ENCODE measurements at places on chromosomes 7 and 10.

- no peak for DNase-seq
These were observed 31.1 kb downstream of the ZC3HAV1 start for GRCh38 chr7:139078399-139078798.

DNA sequence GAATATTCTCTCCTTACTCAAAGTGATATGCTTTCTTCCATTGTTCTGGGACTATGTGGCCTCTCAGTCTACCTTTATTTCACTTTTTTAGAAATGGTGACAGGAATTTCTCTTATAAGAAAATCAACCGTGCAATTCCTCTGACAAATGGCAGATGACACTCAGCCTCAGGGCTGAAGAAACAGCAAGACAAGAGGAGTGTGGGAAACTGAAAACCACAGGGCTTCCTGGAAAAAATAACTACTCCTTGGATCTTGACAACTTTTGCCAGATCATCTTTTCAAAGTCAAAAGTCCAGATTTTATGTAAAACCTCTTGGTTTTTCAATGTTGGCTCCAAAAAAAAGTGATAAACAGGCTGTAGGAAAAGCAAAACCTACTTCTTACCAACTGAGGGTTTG, 121.5 kb downstream of the TYW1B start:
- no peak for DNase-seq

DNA sequence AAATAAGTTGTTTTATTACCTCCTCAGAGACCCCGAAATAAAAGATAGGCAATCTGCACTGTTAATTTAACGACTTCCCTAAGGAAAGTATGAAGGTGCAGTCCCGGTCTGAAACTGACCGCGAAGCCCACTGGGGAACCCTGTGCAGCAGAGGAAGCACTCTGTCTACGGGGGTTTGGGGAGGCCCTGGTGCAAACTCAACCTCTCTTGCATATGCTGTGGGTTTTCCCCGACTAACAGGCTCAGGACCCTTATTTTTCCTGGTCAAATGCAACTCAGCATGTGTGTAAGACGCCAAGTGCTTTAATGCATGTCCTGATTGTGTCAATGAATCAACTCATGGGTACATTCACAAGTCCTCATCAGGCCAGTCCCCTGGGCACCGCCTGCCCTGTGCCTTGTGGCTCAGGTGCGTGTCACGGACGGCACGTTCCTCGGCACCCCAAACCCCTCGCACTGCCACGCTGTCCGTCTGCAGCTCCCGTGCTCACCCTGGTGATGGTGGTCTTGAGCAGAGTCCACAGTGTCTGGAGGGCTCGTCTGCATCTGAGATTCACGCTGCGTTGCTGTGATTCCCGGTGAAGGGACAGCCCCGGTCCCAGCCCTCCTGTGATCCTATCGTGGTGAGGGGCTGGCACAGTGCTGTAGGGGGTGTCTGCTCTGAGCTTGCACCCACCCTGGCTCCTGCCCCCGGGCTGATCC, 33.8 kb downstream of the JAKMIP3 start:
- DNase-seq = no peak

DNA sequence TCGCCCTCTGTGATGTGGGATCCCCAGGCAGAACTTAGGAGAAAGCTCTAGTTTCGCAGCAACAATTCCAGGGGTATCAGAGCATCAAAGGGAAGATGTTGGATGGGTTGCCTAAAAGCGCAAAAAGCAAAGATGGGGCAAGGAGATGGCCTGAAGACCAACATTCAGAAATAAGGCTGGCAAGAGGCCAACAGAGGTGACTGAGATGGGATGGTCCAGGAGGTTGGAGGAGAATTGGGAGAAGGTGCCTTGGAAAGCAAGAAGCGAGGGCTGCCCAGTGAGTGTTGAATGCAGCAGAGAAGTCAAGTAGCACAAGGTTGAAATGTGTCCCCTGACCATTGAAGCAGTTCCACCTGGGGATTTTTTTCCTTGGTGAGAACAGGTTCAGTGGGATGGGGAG, 38.4 kb upstream of the TMEM273 start:
- DNase-seq = no peak

DNA sequence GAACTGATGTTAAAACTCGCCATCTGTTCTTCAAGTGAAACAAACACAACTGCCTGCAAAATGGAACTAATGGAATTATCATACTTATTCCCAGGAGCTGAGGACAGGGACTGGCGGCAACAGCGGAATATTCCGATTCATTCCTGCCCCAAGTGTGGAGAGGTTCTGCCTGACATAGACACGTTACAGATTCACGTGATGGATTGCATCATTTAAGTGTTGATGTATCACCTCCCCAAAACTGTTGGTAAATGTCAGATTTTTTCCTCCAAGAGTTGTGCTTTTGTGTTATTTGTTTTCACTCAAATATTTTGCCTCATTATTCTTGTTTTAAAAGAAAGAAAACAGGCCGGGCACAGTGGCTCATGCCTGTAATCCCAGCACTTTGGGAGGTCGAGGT, 24.7 kb upstream of the MCM10 start:
- no peak for DNase-seq

GRCh38 chr7:91913612-91914011, 27.1 kb upstream of the AKAP9 start:
- DNase-seq = no peak

DNA sequence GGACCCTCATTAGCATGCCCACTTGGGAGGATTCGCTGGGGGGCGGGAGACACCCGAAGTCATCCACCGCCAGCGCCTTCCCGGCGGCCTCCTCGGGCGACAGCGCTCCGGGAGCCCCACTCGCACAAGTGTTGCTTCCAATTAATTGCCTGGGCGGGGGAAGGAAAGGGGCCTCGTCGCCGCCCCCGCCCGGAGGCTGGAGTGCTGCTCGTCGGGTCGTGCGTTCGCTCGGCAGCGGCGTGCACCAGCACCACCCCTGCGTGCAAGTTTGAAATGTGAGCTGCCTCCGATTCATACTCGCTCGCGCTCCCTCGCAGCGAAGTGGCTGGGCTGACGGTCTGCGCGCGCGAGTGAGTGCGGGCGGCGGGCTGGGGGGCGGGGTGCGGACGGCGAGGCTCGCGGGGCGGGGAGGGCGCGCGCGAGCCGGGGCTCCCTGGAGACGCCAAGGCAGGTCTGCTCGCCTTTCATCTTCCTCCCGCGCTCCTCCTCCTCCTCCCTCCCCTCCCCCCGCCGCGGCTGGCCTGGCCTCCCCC, 104.6 kb upstream of the PPIF start:
- peak; percentile 62 for DNase-seq

DNA sequence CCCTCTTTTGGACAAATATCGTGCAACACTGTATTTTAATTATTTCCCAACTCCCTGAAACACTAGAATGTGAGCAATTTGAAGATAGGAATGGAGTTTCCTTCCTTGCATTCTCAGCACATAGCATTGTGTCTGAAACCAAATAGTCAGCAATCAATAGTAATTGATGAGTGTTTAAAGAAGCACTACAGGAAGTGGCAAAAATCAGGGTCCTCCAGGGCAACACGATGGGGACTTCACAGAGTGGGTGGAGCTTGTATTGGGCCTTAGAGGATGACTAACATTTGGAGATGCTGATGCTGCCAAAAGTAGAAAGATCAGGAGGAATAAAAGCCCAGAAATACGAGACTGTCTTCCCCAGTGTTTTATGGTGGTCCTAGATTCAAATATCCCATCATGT, 94.9 kb downstream of the NPSR1 start:
- DNase-seq = no peak

- no peak for DNase-seq
These were observed 303.1 kb upstream of the IMMP2L start for GRCh38 chr7:111865430-111865829.

- no peak for DNase-seq
These were observed 13.0 kb downstream of the LHPP start for GRCh38 chr10:124474514-124475070.

GRCh38 chr10:116785282-116785681, 42.9 kb upstream of the HSPA12A start:
- no peak for DNase-seq

- no peak for DNase-seq
These were observed 61.1 kb upstream of the NEBL start for GRCh38 chr10:20958225-20958624.

DNA sequence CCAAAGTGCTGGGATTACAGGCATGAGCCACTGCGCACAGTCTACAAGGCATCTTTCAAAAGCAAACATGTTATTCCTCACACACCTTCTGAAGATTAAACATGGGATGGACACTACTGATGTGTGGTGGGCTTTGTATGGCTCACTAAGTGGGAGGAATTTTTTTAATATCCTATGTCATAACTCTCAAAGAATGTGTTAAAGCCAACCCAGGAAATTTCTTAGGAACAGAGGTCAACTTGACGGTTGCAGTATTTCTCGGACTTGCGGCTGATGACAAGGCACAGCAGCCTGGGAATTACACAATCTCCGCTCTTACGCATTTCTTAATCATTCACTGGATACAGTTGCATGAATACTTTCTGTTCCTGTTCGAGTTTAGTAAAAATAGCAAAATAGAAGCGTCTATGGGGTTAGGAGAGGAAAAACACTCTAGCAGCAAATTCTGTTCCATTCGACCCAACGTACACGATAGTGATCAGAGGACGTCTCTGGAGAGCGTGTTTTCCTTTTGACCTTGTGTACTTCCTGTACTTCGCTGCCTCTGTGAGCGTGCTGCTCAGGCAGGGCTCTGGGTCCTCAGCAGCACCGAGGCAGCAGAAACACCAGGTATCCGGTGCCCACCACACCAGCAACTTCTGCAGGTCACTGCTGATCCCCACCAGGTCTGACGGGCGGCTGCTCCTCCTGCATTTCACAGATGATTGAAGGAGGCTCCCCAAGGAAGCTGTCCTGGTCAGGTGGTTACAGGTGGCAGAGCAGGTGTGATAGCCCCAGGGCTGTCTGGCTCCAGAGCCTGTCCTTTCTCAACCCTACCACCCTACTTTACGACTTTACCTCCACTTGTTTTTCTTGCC, 26.4 kb upstream of the SRGN start:
- no peak for DNase-seq

Measured in NAMALWA (cell line).